ENCODE measurements at places on chromosomes 16 and 17.

GRCh38 chr16:13936596-13937081 lies 16.7 kb downstream of the ERCC4 start:
- no peak for DNase-seq

GRCh38 chr16:65024767-65025178 lies 97.1 kb downstream of the CDH11 start:
- no peak for DNase-seq

DNA sequence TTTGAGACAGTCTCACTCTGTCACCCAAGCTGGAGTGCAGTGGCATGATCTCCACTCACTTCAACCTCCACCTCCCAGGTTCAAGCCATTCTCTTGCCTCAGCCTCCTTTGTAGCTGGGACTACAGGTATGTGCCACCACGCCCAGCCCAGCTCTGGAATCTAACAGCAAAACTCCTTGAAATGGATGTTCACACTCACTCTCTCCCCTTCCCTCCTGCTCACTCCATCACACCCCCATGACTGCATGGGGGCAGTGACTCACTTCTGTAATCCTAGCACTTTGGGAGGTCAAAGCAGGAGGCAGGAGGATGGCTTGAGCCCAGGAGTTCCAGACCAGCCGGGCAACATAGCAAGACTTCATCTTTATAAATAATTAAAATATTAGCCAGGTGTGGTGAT lies 11.1 kb upstream of the TFAP4 start:
- DNase-seq, result no peak

- peak; percentile 97 for DNase-seq
Measured at GRCh38 chr17:40547079-40547784, 18.0 kb downstream of the CCR7 start.

DNA sequence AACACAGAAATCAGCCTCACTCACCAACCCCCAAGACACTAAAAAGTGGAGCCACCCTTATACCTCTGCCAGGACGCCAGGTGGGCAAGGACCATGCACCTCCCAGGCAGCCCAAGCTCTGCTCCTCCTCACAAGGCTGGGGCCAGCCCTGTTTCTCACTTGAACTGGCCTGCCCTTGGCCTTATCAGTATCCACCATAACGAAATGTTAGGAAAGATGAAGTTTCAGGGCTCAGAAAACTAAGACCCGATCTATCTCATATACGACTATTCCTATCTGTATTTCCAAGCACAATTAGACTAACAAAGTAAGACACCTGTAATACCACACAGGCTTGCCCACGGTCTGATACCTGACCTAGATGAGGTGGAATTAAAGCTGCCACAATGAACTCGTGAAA lies 6.9 kb downstream of the FBXO31 start:
- no peak for DNase-seq

DNA sequence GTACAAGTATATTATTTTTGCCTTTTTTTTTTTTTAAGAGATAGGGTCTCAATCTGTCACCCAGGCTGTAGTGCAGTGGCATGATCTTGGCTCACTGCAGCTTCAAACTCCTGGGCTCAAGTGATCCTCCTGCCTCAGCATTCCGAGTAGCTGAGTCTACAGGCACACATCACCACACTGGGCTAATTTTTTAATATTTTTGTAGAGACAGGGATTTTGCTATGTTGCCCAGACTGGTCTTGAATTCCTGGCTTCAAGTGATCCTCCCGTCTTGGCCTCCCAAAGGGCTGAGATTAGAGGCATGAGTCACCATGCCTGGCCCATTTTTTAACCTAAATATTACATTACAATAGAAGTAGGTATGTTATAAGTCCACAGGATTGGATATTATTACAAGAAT lies 3.2 kb downstream of the TERB1 start:
- no peak for DNase-seq

DNA sequence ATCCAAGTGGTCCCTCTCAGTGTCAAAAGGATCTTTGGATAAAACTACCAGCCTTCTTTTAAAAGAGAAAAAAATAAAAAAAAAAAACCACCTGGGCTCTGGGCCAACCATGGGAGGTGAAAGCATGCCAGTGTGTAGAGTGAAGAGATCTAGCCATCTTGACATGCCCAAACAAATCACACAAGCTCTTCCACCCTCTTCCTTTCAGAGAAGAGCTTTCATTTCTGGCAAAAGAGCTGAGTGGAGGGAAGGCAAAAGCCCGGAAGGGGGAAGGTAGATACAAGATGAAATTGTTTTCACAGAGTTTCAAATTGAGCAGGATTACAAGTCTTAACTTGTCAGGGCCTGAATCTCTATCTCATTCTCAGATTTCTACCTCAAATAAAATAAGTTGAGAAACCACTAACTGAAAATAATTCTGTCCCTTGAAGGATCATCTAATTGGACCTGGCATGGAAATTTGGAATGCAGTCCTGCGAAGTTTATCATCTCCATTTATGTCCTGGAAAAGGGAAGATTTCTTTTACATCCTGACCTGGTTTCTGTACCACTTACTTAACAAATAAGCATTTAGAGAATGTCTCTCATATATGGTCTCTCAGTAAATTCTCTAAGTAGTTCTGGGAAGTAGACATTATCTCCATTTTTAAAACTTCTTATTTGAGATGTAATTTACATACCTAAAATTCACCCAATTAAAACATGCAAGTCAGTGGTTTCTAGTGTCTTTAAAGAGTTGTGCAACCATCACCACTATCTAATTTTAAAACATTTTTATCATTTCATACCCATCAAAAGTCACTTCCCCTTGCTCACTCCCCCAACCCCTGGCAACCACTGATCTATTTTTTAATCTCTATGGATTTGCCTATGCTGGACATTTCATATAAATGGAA lies 93.7 kb downstream of the TANGO6 start:
- DNase-seq, result peak; percentile 90

- DNase-seq, result no peak
Measured at GRCh38 chr16:64950262-64950661, 171.6 kb downstream of the CDH11 start.

DNA sequence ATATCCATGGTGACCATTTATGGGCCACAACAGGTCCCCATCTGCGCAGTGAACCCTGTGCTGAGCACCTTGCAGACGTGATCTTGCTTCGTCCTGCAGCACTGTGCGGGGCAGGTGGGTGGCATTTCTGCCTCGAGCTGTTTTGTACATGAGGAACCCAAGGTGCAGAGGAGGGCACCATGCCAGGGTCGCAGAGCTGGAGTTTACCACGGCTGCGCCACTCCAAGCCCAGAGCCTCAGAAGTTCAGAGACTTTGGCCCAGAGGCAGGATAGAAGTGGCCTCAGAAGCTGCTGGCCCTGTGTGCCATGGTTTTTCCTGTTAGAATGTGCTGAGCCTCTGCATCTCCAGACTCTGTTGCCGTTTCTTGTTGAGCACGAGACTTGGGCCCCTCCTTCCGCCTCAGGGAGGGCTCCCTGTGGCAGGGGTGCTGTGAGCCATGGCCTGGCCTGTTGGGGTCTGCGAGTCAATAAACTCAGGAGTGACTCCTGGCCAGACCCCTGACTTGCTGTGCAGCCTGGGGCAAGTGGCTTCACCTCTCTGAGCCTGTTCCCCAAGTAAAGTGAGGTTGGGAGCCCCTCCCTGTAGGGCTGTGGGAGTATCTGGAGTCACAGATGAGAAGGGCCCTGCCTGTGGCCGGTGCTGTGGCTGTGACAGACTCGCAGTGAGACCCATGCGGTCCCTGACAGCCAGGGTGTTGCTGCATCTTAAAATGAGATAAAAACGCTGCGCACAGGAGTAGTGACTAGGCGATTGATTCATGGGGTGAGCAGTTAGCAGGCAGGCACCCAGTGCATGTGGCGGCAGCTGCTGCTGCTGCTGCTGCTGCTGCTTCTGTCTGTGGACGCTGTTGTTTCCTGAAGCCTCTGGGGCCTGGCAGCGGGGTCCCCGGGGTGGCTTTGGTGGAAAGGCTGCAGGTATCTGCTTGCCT lies 11.8 kb downstream of the MAP2K3 start:
- no peak for DNase-seq

GRCh38 chr17:40265337-40265736 lies 22.3 kb upstream of the CDC6 start:
- DNase-seq, result no peak

- DNase-seq, result no peak
Measured at GRCh38 chr17:22517716-22518115, 825.4 kb downstream of the KCNJ18 start.

DNA sequence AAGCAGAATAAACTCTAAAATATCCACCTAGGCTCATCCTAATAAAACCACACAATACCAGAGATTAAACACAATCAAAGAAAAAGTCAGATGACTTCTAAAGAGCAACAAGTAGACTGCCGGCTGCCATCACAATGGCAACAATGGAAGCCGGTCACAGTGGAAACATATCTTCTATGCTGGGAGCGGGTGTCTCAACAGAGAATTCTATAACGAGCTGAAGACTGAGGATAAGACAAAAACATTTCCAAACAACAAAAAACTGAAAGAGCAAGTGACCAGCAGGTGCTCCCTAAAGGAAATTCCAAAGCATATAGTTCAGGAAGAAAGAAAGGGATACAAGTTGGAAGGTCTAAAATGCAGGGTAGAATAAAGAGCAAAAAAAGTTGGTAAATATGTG lies 8.9 kb downstream of the NSMCE1 start:
- DNase-seq, result no peak

- no peak for DNase-seq
Measured at GRCh38 chr16:12951392-12951791, 50.0 kb downstream of the SHISA9 start.

- no peak for DNase-seq
Measured at GRCh38 chr16:51813609-51814008, 662.5 kb upstream of the SALL1 start.

- DNase-seq, result no peak
Measured at GRCh38 chr17:62616993-62617893, 10.2 kb upstream of the MRC2 start.

GRCh38 chr16:31344712-31345111 lies 10.3 kb upstream of the ITGAX start:
- DNase-seq, result no peak

DNA sequence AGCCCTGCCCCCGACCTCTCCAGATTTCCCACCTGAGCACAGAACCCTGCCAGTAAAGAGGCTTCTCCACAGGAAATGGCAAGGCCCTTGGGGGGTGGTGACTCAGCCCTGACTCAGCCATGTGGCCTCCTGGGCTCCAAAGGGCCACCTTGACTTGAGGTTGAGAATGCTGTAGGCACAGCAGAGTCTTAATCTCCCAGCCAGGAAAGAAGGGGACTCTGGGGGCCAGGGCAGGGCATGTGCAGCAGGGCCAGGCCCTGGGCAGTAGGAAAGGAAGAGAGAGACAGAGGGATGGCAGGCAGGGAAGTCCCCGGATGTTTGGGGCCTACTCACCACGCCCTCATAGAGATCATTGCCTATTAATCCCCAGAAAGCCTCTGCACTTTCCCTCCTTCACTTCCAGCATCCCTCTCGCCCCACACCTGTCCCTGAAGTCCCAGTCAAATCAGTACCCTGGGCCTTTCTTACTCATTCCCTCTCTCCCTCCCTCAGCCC lies 4.8 kb upstream of the ITGA3 start:
- DNase-seq, result no peak

DNA sequence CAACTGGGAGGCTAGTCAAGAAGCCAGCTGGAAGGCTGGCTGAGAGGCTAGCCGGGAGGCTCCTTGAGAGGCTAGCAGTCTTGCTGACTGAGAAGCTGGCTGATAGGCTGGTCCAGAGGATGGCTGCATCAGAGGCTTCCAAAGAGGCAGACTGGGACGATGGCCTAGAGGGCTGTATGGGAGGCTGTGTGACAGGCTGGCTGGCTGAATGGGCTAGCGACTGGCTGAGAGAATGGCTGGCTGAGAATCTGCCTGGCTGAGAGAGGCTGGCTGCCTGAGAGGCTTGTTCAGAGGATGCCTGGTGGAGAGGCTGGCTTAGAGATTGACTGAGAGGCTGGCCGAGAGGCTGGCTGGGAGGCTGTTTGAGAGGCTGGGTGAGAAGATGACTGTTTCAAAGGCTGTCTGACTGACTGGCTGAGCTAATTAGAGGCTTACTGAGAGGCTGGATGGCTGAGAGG lies 34.8 kb upstream of the ACSM2B start:
- DNase-seq, result no peak

- DNase-seq, result no peak
Measured at GRCh38 chr17:82238472-82239201, 9.8 kb downstream of the SLC16A3 start.

- DNase-seq, result no peak
Measured at GRCh38 chr17:4780325-4780955, 5.7 kb downstream of the VMO1 start.

DNA sequence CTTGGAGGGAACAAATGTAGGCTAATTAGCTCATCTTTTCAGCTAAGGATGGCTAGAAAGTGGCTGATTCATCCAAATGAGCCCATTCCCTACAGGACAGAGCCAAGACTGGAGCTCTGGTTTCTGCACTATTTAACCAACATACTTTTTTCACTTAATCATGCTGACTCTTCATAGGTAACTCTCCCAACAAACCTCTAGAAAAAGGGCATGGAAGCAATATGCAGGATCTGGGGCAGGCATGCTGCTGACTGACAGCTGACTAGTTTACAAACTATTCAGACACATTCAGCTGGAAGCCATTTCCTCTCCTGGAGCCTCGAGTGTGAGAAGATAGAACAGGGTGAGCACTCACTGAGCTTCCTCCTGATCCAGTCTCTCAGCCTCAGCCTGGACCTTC lies 6.2 kb downstream of the BECN1 start:
- no peak for DNase-seq

DNA sequence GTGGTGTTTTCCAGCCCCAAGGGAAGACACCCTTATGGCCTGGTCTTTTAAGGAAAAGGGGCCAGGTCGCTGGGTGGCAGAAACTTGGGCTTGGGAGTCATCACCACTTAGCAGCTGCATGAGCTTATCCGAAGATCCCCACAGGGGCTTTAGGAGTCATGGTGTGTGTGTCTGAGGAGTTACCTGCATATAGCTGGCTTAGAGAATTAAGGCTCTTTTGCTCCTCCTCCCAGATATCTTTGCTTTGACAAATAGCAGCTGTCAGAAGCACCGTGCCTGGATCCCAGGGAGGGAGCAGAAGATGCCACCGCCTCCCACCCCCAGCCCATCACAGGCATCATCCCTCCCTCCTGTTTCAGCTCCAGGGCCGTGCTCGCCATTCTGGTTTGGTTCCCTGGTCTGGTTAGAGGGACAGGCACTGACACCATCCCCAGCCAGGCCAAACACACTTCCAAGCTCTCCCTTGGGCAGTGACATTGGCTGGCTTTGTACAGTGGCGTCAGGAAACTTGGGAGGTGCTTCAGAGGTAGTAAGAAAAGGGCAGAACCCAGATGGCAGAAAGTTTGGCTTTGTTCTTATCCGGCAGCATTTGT lies 17.4 kb downstream of the LDHD start:
- DNase-seq, result no peak

- no peak for DNase-seq
Measured at GRCh38 chr16:78215222-78215621, 115.8 kb downstream of the WWOX start.

Data from DMS79 (cell line).